Cerebellar nuclear complex (tissue), 1 donor: ENCODE measurements at places on chromosomes 7 and 10.

- DNase-seq, result no peak
These were observed 9.0 kb upstream of the TAS2R3 start for GRCh38 chr7:141754939-141755338.

- no peak for DNase-seq
These were observed 433.2 kb downstream of the TNS3 start for GRCh38 chr7:47148536-47149207.

DNA sequence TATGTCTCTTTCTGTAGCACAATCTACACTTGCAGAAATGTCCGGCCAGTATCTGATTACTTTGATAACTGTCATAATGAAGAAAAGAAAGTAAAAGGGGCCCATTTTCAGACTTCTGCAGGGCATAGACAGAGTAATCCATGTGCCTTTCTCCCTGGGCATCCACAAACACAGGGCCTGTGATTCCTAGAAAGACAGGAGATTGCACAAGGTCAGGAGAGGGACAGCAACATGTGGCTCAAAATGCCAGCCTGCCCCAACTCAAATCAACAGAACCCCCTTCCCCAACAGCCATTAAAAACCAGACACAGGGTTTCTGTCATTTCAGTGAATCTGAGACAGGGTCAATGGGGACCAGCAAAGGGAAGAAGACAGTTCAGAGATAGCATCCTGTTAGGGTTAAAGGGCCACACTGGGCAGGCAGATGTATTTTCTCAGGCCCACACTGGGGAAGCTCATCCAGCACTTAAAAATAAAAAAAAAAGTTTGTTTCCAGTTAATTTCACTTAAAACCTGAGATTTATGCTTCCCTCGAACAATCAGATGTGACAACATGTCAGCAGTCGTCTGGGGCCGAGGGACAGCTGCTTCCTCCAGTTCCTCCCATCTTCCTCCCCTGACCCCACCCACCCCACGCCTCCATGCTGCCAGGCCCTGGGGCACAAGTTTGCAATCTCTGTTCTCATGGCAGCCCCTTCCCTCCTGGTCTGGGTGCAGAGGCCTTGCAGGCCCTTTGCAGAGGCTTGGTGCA lies 30.7 kb upstream of the ACSL5 start:
- DNase-seq, result no peak

DNA sequence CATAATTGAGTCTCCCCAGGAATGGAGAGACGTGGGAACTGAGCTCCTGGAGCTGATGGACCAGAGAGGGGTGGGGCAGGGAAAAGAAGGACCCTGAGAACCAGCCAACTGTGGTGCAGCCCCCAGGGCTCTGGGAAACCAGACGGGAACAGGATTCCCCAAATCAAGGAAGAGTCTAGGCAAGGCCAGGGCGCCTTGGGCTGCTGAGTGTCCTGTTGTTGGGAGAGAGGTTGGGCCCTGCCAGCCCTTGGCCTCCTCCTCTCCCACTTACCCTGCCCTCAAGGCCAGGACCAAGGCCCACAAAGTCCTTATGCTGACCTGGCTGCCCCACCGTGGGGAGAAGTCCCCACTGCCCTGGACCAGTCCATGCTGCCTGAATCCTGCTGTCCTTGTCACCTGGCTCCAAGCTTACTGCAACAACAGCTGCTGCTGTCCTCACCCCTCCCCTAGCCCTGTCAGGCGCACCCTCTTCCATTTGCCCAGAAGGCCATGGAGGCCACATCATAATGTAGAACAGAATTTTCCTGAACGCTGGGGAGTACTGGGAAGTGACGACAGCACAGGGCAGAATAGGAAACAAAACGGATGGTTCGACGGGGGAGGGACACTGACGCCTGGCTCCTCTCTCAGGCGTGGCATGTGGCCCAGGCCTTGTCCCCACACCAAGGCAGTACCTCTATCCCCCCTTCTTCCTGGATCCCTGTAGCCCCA lies 132.9 kb upstream of the ZMIZ1 start:
- no peak for DNase-seq

DNA sequence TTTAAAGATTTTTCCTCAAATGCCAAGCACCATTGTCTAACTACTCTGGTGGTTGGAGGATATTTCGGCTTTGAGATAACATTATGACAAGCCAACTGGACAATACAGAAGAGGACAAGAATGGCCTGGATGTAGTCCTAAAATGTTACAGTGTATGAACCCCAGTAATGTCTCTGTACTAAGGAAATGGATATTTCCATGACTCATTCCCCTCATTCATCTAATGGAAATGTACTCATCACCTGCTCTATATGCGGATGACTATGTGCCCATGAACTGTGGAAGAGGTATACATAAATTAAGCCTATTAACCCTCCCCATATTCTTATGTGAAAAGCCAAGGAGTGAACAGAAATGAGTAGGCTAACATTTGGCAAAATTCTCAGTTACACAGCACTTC lies 207.9 kb downstream of the CACNA2D1 start:
- no peak for DNase-seq

DNA sequence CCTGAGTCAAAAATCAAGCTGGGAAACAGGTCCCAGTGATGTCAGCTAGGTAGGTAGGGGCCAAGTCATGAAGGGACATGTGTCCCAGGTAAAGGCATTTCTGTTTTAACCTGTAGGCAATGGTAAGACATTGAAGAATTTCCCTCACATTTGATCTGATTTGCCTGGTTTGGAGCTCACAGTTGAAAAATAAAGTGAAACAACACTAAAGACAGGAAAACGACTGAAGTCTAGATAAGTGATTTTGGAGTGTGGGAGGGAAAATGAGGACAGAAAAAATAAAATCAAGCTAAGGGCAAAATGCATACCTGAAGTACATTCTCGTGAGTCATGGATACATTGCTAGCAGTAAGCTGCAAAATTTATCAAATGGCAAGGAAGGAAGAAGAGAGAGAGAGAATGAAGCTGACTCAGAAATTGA lies 169.9 kb downstream of the SKIDA1 start:
- DNase-seq, result no peak

DNA sequence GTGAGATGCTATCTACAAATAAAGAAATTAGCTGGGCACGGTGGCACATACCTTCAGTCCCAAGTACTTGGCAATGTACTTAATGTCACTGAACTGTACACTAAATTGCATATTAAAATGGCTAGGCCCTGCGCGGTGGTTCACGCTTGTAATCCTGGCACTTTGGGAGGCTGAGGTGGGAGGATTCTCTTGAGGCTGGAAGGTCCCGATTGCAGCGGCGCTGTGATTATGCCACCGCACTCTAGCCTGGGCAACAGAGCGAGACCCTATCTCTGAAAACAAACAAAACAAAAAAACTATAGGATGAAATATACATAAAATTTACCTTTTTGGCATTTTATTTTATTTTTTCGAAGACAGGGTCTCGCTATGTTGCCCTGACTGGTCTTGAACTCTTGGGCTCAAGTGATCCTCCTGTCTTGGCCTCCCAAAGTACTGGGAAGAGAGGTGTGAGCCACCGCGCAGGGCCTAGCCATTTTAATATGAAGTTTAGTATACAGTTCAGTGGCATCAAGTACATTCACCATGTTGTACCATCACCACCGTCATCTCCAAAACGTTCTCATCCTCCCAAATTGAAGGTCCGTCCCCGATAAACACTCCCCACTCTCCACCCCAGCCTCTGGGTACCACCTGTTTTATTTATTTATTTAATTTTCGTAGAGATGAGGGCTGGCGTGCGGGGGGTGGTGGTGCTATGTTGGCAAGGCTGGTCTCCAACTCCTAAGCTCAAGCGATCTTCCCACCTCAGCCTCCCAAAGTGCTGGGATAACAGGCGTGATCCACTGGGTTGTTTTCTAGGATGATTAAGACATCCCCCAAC lies 1.3 kb upstream of the EIF3B start:
- DNase-seq, result no peak

- no peak for DNase-seq
These were observed 106.7 kb downstream of the CYTH3 start for GRCh38 chr7:6165521-6166320.

DNA sequence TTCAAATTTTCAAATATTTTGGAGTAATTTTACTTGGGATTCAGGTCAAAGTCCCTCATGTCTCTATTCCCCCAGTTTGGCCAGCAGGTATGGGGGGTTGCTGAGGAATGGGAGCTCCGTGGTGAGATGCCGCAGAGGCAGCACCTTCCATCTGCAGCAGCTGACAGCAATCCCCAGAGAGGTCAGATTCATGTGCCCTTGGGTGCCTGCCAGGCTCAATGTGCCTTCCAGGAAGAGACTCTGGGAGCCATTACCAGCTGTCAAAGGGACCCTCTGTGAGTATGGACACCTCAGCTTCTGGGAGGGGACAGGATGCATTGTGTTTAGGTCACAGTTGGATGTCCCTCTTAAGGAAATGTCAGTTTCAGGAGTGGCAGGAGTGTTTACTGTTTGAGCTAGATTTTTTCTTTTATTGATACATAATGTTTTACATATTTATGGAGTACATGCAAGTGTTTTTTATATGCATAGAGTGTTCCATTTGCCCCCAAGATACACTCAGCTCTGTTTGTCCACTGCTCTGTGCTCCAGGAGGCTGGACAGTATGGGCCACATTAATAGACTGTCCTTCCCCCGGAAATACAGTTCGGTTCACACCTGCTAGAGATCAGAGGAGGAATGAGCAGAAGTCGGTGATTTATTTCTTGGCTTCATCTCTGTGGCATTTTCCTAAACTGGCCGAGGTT lies 75.3 kb upstream of the GRB10 start:
- no peak for DNase-seq

GRCh38 chr10:23820792-23821191 lies 381.9 kb downstream of the OTUD1 start:
- DNase-seq, result no peak

GRCh38 chr7:151686016-151686766 lies 166.5 kb upstream of the RHEB start:
- no peak for DNase-seq

DNA sequence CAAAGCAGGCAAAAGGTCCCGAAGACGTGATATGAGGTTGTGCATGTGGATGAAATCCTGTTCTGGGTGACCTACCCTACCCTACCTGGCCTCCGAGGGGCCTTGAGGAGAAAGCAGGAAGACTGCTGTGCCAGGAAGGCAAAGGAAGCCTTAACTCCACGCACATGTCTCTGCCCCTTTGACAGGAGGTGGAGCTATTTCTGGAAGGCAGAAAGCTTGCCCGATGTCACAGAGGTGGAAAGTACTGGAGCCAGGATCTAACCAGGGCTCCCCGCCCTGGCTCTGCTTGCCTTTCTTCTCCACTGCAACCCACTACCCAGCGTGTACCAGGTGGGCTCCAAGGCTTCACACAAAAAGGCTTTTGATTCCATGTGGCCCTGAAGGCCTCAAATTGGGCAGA lies 66.4 kb upstream of the DDC start:
- no peak for DNase-seq

- no peak for DNase-seq
These were observed 13.3 kb downstream of the COL28A1 start for GRCh38 chr7:7522421-7522820.
